ENCODE measurements at places on chromosomes 7 and 10. TPM values are rescaled to one million over a fixed set of nuclear protein-coding genes. Genes with fewer than 3 reads are reported as not detected.

C10orf71 gene
- polyA plus RNA-seq = 0.09 TPM

AKR1C8 gene
- 0.09 TPM for polyA plus RNA-seq

SGCE gene
- polyA plus RNA-seq = 97.5 TPM

NUTM2A gene
- 3.1 TPM for polyA plus RNA-seq

PNLIP gene
- polyA plus RNA-seq = not detected

ARMC3 gene
- 10.5 TPM for polyA plus RNA-seq

KLF14 gene
- polyA plus RNA-seq = 0.88 TPM

TUBB8 gene
- polyA plus RNA-seq = 1.4 TPM

TMEM176B gene
- polyA plus RNA-seq = 76.2 TPM

FRMPD2 gene
- polyA plus RNA-seq = 5.6 TPM

NCF1 gene
- polyA plus RNA-seq = 2.4 TPM

Measured in renal cortex interstitium (tissue), 15 donors.